SHP77 treated with DMSO at 0.1 percent for 48 hours (cell line): ENCODE measurements at places on chromosomes 3 and 15.

GRCh38 chr3:149877668-149878067 lies 64.7 kb downstream of the RNF13 start:
- no peak for DNase-seq

DNA sequence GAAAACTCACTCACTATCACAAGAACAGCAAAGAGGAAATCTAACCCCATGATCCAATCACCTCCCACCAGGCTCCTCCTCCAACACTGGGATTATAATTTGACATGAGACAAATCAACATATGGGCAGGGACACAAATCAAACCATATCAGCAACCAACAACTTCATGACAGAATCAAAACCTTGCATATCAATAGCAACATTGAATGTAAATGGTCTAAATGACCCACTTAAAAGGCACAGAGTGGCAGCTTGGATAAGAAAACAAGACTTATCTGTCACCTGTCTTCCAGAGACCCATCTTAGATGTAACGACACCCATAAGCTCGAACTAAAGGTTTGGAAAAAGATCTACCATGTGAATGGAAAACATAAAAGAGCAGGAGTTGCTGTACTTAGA lies 40.8 kb downstream of the HDGFL3 start:
- DNase-seq, result no peak

DNA sequence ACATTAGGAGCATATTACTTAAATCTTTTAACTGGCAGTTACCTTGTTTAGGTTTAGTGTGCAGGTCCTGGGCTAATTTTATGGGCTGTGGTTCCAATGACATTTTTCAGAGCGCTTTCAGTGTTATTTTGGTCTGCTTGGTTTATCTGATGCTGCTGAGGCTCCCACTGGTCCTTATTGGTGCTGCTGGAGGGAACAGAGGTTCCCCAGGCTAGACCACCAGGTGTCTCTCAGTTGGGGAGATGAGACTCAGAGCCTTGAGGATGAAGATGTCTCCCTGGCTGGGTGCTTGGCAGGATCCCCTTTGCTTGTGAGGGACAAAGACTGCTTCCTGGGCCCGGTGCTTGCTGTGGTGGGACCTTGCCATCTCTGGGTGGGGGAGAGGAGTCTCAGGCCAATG lies 28.3 kb upstream of the TASOR start:
- no peak for DNase-seq

- no peak for DNase-seq
Measured at GRCh38 chr3:10557781-10558373, 52.5 kb upstream of the ATP2B2 start.

DNA sequence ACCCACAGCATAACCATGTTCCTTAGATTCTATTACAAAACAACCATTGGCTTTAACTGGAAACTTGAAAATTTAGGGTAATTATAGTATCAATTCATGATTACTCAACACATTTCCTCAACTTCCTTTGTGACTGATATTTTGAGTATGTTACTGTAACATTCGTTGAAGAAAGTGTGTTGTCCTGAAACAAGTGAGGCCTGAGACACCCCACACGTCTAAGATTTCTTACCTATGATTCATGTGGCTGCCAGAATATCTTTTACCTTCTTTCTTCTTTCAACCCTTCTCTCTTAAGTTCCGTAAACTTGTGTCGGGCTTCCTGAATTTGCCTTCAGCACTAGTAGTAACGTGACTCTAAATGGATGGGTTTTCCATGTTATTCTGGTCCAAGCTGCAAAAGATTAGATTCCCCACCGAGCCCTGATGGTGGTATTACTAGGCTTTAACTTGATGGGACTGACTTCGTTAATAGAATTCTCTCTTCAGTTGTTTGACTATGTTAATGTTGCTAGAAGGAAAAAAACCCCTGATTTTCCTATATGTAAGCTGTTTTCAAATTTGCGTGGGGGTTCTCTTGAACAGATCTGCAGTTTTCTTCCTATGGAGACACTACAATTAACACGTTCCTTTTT lies 296.0 kb upstream of the ICE2 start:
- no peak for DNase-seq

- no peak for DNase-seq
Measured at GRCh38 chr15:95663156-95664100, 667.1 kb upstream of the NR2F2 start.

DNA sequence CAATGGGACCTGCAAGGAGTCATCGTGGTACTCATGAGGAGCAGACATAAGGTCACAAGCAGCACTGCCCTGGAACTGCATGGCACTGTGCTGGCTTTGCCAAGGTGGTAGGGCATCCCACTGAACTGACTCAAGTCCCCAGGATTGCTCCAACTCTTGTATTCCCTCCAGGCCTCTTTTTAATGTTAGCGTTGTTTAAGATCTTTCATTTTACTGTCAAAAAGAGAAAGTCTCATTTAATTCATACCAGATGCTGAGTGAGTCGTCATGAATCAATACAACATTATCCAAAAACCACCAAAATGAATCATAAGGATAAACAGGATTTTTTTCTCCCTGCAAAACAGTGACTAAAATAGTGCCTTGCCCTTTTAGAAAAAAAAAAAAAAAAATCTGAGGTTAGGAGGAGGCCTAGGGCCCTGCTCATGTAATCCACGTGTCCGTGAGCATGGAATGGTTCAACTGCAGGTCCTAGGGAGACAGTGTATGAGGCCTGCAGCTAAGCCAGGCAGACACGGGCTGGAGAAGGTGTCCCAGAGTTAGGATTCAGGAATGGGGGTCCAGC lies 36.7 kb upstream of the BLM start:
- DNase-seq, result no peak

DNA sequence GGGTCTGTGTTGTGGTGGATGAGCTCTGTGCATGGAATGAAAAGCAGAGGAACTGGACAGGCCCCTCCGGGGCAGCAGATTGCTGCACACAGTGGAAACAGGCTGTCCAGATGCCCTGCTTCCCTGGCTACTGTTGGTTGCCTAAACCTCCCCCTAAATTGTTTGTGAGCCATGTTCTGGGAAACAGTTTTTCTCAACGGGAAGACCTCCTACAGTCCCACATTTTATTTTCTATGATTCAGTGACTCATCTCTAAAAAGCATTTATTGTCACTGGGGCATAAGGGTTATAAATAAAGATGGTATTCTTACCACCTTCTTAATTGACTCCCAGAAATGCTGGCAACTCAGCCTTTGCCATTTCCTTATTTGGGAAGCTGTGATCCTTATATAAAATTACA lies 20.3 kb upstream of the PTPN9 start:
- no peak for DNase-seq

- no peak for DNase-seq
Measured at GRCh38 chr15:62940755-62941361, 101.7 kb upstream of the TPM1 start.

DNA sequence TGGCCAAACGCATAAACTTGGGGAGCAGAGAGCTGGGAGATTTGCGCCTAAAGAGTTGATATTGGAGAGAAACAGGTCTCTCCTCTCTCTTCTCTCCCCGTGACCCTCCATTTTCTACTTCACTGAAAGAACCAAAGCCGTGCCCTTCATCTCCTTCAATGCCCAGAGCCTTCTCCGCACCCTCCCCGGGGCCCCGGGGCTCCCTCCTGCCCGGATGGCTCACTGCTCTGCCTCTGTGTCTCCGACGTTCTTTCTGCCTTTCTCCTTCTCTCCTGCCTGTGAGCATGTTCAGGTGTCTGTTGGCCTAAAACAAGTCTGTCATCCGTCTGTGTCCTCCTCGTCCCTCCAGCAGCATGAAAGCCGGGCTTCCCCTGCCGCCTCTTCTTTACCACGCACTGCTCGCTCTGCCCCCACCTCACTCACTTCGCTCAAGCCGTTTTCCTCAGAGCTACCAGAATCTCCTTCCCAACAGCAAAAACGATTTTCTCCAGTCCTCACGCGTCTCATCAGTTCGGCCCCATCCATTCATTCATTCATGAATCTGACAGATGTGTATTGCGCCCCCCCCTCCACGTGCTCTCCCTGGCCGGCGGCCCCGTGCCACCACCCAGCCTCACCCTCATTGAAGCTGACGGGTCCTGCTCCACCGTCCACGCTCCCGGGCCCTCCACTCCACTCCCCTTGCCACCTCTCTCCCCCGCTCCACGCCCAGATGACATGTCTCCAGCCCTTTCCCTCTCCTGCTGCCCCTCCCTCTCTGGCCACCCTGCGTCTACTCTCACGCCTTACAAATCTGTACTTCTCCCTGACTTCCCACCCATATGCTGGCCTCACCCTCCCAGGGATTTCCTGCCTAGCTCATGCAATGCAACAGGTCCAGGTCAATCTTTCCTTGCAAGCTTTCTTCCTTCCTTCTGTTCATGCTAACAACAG lies 10.2 kb downstream of the MUC4 start:
- DNase-seq, result no peak

- no peak for DNase-seq
Measured at GRCh38 chr15:78993931-78994530, 49.2 kb upstream of the CTSH start.

DNA sequence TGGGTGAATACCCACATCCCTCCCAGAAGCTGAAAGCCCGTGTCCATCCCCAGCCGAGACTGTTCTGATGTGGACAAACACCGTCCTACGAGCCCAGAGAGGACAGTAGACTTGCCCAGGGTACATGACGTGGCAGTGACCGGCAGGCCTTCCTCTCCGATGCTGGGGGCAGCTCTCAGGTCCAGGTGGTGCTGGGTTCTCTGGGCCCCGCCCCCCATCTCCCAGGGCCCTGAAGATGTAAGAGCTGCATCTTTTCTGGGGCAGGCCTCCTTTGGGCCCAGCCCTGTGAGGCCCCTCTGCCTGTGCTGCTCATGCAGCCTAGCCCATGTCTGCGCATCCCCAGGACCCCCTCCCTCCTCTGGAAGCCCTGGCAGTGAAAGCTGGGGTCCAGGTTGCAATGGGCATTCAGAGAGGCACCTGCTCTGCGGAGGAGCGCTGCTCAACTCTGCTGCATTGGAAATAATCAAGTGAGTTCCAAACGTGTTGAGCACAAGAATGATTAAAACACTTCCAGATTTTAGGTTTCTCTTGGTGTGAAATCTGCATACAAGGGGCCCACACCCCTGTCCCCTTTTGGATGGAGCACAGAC lies 71.9 kb downstream of the FBLN2 start:
- no peak for DNase-seq

DNA sequence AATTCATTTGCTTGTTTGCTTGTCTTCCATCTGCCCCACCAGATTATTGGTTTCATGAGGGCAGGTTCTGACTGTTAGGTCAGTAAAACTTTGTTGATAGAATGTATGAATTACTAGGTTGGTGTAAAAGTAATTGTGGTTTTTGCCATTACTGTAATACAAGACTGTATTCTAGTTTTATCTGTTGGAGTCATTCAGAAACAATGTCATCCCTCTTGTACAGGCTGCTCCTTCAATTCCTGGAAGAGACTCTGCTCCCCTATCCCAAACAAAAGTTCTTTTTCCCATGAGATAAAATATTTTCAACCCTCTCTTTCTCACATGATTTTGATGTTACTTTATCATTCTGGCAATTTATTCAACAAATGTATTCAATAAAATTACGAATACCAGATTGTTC lies 115.0 kb downstream of the CHST2 start:
- no peak for DNase-seq

GRCh38 chr3:169769287-169770181 lies at the start of gene ACTRT3:
Gene ACTRT3, minus strand, starts transcription at chr3:169769561. Its CDS starts 41 bp downstream, at chr3:169769520.
- no peak for DNase-seq

GRCh38 chr3:197430934-197431333 lies 124.8 kb downstream of the BDH1 start:
- DNase-seq, result no peak

- DNase-seq, result no peak
Measured at GRCh38 chr3:13666781-13667709, 118.1 kb downstream of the FBLN2 start.

- no peak for DNase-seq
Measured at GRCh38 chr15:98525661-98526001, 122.7 kb upstream of the IGF1R start.

DNA sequence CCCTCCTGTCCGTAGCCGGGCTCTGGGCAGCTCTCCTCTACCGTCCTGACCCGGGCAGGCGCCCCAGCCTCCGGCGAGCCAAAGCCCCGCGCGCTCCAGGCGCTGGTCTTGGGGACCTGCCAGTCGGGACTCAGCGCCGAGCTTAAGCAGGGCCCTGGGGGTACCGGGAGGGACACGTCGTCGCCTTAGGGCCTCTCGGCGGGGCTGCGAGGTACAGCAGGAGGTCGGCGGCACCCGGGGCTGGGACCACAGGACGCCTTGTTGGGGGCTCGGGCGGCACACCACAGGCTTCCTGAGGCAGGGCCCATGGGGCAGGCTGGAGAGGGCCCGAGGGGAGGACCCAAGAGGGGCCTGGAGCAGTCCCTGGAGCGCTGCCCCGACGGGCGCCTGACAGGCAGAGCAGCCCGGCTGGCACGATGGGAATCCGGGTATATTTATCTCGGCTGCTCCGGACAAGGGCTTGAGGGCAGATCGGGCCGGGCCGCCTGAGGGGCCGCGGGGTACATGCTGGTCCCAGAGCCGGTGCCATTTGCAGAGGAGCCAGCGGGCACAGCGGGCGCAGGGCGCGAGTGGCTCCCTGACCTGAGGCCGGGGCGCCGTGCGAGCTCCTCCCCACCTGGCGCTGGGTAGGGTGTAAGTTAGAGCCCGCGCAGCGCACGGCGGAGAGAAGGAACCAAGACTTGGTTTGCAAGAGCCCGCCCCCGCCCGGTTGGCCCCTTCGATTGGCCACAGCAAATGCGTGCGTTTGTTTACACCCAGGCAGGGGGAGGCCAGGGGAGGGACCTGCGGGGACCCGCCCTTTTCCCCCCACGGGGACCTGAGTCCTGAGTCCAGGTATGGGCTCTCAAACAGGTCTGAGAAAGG lies 574 bp downstream of the SLC38A3 start:
- DNase-seq, result no peak

DNA sequence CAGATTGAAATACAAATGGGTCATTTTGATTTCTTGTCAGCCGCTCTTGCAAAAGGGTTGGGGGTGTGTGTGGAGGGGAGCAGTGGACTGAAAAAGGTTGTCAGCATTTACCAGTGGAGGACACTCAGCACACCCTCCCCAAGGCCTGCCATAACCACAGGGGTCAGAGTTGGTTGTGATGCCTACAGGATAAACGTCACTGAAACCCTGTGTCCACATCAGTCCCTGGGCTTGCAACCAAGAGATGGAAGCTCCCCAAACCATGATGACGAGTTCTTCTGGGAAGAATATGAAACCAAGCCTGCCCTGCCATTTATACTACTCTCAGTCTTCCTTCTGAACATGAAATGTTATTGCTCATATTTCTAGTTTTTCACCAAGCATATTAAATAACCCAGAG lies 54.0 kb upstream of the UMPS start:
- DNase-seq, result no peak

- no peak for DNase-seq
Measured at GRCh38 chr3:151101270-151101969, 16.0 kb downstream of the MED12L start.

- no peak for DNase-seq
Measured at GRCh38 chr3:195821403-195822130, 9.8 kb upstream of the MUC4 start.

GRCh38 chr15:38844736-38845135 lies 280.1 kb upstream of the RASGRP1 start:
- no peak for DNase-seq

GRCh38 chr3:123781571-123782275 lies 102.4 kb downstream of the MYLK start:
- DNase-seq, result no peak

- no peak for DNase-seq
Measured at GRCh38 chr3:119769394-119770149, 12.3 kb upstream of the NR1I2 start.
